ENCODE measurements at places on chromosomes 11 and 22.

- DNase-seq, result no peak
Measured at GRCh38 chr11:94731880-94732601, 36.1 kb upstream of the AMOTL1 start.

GRCh38 chr11:65132238-65132987 is 1.9 kb downstream of the SYVN1 start:
- DNase-seq, result no peak

DNA sequence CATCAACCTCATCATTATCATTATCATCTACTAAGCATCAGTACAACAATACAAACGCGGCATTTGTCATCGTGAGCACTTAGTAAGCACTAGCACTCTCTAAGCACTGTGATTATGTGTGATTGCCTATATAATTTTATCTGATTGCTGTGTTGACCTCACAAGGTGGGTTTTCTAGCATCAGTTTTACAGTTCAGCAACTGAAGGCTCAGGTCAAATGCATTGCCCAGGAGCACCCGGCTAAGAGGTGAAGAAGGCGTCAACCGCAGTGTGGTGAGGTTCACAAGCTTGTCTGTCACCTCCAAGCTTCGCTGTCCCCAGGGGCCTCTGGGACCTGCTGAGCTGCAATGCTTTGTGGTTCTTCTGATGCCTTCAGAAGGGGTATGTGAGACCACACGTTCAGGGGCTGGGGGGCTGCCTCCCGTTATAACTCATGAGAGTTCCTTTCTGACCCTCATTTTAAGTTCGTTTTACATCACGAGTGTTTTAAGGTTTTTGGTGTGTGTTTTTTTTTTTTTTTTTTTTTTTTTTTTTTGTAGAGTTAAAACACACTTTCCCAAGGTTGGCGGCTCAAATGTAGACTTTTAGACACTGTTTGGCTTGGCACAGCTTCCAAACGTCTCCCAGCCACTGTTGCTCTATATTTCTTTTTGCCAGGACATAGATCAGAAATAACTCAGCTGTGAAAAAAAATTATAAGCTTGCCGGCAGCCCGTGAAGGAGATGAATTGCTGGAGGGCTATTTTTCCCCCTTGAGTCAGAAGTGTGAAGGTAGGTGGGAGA is 33.8 kb upstream of the SCUBE1 start:
- no peak for DNase-seq

DNA sequence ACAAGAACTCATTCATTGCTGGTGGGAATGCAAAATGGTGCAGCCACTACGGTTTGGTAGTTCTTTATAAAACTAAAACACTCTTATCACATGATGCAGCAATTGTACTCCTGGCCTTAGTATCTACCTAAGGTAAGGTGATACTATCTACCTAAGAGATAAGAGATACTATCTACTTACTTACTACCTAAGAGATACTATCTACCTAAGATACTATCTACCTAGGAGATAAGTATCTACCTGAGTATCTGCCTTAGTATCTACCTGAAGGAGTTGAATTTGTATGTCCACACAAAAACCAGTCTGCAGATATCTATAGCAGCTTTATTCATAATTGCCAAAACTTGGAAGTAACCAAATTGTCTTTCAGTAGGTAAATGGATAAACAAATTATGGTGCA is 29.0 kb upstream of the SMCO4 start:
- DNase-seq, result no peak

- no peak for DNase-seq
Measured at GRCh38 chr22:38696606-38697424, 3.9 kb downstream of the JOSD1 start.

Data from right renal pelvis (tissue), 4 donors.